Type B pancreatic cell (in vitro differentiated cells): ENCODE measurements at places on chromosomes 1 and 21.

GRCh38 chr1:100767176-100767890 is 47.8 kb downstream of the VCAM1 start:
- DNase-seq = no peak

DNA sequence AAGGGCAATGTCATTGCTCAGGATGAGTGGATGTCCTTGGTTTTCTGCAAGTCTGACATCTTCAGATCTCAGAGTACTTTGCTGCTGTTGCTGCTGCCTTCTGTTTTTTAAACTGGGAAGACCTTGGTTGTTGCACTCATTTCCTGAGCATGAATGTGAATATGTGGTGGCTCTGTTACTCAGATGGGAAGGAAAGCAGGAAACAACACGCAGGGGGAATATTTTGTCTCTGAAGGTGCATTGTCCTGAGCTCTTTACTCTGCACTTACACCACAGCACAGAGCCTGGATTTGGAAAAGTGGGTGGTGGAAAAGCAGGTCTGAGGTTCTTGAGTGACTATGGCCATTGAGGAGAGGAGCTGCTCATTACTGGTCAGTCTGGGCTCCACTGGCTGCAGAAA is 36.3 kb downstream of the PTGFRN start:
- no peak for DNase-seq

GRCh38 chr1:43973981-43974442 is 748 bp upstream of the ATP6V0B start:
- no peak for DNase-seq

- DNase-seq = no peak
These were observed 488.7 kb downstream of the OMA1 start for GRCh38 chr1:58057826-58058225.

GRCh38 chr1:67019121-67019520 is 34.8 kb downstream of the SLC35D1 start:
- no peak for DNase-seq

GRCh38 chr21:28447462-28447861 is 545.2 kb downstream of the LTN1 start:
- DNase-seq = no peak

DNA sequence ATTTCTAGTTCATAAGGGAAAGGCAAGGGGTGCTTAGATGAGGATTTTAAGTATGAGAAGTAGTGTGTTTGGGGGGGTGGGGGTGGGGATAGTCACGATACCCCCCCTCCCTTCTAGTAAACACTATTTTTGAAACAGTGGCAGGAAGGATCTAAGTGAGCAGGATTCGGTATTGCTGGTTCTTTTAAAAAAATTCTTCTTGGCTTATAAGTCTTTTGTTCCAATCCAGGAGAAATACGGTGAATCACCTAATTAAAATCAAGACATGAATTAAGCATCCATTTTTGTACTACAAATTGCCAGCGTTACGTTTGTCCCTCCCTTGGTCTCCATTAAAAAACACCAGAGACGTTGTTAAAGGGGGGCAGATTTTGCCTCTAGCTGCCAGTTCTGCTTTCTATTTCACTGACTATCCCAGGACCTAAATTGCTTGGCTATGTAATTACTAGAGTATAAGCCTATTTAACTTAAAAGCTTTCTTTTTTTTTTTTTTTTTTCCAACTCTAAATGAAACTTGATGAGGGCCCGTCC is 911 bp downstream of the LMO4 start:
- no peak for DNase-seq

GRCh38 chr1:153659656-153660055 is 1.2 kb downstream of the SNAPIN start:
- DNase-seq = no peak

GRCh38 chr1:91024481-91025119 is 2.8 kb upstream of the ZNF644 start:
- no peak for DNase-seq

DNA sequence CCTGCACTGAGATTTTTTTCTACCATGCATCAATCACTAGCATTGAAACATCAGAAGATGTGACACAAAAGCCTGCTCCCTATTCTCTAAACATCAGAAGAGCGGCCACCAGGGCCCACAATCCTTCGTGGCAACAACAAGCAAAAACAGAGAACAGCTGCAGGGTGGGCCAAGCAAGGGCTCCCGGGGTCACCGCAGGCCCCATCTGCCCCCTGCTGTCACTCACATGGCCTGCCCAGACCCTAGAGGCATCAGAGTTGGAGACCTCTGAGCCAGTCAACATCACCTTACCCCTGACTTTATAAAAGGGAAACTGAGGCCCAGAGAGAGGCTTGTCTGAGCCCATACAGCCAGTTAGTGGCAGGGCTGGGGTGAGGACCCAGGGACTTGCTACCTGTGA is 1.8 kb downstream of the LAPTM5 start:
- no peak for DNase-seq

DNA sequence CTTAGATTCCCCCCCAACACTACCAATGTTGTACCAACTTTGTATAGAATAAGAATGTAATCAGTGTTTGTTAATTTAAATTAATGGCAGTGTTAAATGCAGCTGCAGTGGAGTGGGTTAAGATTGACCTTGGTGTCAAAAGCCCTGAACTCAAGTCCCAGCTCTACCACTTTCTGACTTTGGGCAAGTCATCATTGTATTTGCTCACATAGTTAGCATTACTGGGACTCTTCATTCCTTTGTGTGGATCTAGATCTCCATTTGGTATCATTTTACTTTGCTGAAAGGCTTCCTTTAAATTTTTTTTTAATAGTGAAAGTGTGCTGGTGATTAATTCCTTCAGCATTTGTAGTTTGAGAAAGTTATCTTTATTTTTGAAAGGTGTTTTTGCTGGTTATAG is 22.2 kb upstream of the PHGDH start:
- no peak for DNase-seq

- DNase-seq = no peak
These were observed 200.6 kb downstream of the SETD4 start for GRCh38 chr21:35859677-35860076.

GRCh38 chr1:207863893-207864535 is 46.9 kb downstream of the CD34 start:
- no peak for DNase-seq

DNA sequence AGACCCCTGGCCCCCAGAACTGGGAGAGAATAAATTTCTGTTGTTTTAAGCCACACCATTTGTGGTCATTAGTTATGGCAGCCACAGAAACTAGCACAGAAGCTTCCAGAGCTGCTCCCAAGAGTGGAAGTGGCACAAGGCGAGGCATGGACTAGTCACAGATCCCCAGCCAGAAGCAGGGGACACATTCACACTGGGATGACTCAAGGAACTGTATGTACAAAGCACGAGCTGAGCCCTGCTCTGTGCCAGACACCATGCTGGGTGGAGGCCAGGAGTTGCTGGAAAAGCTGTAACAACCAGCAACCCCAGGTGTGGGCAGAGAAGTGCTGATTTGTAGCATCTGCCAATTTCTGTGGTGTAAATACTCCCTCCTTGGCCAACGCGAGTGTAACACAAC is 55.6 kb downstream of the TCP10L start:
- no peak for DNase-seq

GRCh38 chr1:193311226-193311948 is 125.0 kb upstream of the B3GALT2 start:
- DNase-seq = no peak

DNA sequence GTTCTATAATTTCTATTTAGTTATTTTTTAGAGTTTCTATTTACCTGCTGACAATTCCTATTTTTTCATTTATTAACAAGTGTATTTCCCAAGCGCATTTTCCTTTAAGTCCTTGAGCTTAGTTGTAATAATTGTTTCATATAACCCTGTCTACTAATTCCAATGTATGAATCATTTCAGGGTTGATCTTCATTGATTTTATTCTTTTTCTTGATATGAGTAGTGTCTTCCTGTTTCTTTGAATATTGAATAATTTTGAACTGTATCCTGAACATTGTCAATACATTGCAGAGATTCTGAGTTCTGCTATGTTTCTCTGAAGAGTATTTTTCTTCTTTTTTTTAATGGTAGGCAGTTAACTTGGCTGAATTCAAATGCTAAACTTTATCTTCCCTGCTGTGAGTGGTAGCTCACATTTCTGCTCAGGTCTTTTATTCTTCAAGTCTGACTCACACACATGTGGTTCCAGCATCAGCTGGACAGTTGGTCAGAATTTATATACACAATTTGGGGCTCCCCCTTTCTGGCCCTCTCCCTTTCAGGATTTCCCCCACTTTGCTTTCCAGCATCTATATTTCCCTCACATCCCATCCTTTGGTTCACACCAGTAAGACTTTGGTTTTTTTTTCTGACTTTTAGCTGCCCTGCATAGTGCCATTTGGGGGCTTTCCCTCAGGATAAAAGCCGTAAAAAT is 54.4 kb upstream of the WDR26 start:
- DNase-seq = no peak

- no peak for DNase-seq
These were observed 166.7 kb downstream of the ADGRL4 start for GRCh38 chr1:78839704-78840277.

DNA sequence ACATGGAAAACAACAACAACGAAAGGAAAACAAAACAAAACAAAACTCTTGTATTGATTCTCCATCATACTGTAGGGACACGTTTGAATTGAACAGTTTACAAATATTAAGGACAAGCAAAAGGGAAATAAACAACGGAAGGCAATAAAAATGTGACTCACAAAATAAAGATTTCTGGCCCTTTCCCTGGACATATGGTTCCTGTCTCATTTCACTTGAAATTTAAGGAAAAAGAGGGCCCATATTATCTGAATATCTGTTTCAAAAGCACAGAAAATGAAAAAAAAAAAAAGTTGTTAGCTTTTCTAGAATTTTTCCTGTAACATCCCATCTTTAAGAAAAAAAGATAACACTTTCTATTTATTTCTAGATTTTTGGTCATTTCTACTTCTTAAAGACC is 3.6 kb upstream of the PKN2 start:
- no peak for DNase-seq

GRCh38 chr1:117527566-117528102 is 78.2 kb upstream of the TENT5C start:
- no peak for DNase-seq

GRCh38 chr1:158146165-158146564 is 34.5 kb upstream of the CD1D start:
- DNase-seq = no peak

- no peak for DNase-seq
These were observed 84.7 kb downstream of the PDE9A start for GRCh38 chr21:42737951-42738590.

DNA sequence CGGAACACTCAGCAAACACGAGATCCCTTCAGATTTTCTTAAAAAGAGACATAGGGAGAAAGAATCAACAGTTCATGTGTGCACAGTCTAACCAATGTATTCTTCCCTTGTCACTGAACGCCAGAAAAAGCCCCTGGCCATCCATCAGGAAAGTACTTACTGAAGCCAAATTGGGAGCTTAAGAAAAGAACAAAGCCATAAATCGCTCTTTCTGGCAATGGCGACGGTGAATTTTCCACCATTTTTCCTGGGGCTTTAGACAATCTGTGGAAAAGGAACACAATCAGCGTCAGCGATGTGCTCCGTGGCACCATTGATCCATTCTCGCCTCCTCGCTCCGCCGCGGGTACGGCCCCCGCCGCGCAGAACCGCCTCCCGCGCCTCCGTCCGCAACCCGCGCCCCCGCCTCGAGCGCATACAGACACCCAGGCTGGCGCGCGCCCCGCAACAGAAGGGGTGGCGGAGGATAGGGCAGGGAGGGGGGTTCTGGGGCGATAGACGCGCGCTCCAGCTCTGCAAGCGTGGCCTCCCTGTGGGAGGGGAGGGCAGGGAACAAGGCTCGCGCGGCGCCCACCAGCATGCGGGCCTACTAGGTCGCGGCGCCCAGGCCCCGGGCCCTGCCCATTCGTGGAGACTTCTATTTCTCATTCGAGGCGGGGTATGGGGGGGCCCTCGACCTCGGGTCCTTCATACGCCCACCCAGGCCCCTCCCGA is 440 bp downstream of the PIGP start:
- no peak for DNase-seq

DNA sequence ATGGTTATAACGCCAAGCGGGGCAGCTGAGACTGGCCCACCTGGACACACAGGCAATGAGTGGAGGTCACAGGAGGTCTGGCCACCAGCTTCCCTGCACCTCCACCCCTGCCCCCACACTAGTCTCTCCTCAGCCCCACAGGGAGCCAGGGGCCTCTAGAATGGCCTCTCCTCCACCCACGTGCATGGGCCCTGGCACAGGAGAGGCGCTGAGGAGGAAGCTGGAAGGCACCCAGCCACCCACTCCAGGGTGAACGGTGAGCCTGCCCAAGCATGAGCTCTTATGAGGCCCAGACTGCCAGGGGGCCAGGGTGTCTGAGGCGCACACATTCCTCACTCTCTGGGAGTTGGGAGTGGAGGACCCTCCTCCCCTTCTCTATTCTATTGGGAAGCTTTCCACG is 22.2 kb downstream of the LRP8 start:
- no peak for DNase-seq

DNA sequence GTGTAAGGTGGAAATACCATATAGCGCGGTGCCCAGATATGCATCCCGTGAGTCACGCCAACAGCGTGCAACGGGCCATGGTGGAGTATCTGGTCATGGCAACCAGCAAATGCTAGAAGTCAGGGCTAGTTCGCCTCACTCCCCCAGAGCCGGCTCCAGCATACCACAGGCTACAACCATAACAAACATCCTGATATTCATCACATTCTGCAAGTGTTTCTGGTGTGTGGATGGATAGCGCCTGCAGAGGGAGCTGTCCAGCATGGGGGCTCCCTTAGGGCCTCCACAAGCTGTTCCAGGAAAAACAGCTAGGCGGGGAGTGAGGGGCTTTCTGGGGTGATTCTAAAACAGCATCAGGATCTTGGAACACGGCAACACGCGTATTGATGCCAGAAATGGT is 6.8 kb downstream of the C1orf198 start:
- DNase-seq = no peak
